Adipocyte (in vitro differentiated cells): ENCODE measurements at places on chromosomes 3 and 15.

DNA sequence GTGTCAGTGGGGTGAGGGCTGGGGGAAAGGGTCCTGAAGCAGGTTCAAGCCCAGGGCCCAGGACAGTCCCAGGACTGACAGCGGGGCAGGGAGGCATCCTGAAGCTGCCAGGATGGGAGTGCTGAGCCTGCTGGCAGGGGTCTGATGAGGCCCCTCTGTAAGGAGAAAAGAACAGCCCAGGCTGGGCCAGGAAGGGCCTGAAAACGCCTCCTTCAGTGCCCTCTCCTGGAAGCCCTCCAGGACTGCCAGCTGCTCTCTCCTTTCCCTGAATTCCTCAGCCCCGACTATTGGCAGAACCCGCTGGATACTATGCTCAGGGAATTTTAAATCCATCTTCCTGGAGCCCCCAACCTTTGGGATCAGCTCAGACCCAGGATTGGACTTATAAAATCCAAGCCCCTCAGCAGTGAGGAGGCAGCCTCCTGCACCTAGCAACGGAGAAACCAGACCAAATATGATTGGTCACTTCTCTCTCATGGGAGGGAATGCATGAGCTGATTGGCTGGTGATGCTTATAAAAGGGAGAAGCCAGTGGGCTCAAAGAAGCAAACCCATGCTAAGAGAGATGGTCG lies 203.5 kb upstream of the LINGO1 start:
- DNase-seq: peak; percentile 28

DNA sequence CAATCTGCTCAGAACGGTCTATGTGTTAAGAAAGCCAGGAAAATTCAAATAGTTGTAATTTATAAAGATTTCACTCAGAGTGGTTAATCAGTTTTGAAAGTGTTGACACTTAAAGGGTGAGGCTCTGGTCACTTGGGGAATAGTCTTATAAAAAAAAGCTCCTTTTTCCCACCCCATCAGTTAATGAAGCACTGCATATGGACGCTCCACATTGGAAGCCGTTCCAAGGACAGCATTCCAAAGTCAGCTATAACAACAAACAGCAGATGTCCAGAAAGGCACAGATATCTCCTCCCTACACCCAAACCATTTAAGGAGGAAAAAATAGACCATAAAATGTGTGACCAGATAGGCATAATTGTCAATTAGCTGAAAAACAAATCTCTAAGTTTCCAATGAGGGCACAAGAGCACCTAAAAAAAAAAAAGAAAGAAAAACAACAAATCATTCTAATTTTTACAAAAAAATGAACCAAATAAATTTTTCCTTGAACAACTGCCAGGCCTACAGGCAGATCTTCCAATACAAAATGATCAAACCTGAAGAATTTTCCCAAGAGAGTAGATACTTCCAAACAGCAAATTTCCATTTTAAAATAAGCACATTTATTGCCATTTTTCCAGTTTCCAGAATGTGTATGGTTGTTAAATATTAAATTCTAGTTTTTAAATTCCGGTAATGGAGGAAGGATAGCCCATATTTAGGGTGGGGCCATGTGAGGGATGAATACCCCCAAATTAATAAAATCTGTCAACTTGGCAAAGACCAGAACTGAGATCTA lies 198.3 kb downstream of the ERC2 start:
- DNase-seq: peak; percentile 46

GRCh38 chr3:67723863-67724262 lies 69.5 kb upstream of the SUCLG2 start:
- DNase-seq: no peak

DNA sequence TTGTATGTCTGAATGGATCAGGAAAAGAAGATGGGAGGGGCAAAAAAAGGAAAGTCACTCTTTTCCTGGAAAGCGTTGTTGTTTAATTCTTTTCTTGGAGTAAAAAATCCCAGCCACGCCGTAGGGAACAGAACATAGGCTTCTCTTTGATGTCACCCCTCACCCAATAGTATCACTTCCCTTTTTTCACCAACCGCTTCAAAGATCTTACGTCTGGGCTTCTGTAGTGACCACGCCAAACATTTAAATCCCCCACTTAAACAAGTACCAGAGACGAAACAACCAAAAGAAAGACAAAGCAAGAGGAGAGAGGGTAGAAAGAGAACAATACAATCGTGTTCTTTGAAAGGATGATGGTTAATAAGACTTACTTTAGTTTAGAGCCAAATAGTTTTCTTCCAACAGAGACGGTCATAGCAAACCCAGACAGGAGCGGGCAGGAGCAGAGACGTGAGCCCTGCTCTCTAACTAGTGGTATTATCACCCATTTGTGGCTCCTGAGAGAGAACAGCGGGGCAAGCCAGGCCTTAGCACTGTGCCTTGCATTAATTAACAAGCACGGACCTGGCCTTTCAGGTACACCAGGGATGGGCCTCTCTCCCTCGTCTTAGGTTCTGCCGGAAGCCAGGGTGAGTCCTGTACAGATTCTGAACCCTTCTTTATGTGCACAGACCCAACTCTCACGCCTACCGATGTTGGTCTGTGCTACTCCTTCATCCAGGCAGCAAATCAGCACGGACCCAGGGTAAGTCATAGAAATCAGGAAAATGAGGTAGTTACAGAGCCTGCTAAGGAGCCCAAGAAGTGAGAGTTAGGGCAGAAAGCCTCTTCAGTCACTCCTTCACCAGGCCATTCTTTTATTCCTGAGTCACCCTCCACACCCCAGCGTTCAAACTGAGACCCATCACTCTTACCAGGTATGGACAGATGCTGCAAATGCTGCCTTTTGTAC lies 28.2 kb upstream of the BCL6 start:
- DNase-seq: no peak

- no peak for DNase-seq
These were observed at the start of gene HESX1 for GRCh38 chr3:57199895-57200297. HESX1 (minus strand) TSS chr3:57199978; CDS start chr3:57199918, 60 bp downstream.
